ENCODE measurements at places on chromosomes 6 and 20. TPM values are rescaled to one million over a fixed set of nuclear protein-coding genes. Genes with fewer than 3 reads are reported as not detected.

Gene ROS1
- total RNA-seq, result under 0.01 TPM

Gene PHACTR1
- total RNA-seq, result 40.7 TPM

DNA sequence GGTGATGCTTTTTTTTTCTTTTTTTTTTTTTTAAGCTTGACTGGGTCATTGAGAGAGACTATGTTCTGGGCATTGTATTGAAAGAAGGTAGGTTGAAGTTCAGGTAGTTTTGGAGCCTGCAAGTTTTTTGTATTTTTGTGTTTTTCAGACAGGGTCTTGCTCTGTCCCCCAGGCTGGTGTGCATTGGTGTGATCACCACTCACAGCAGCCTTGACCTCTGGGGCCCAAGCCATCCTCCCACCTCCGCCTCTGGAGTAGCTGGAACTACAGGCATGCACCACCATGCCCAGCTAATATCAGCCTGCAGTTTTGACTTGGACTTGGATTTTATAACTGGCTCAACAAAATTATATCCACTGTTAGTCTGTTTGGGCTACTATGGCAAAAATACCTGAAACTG is 31.7 kb upstream of the TFAP2A start:
- no peak for DNase-seq

DNA sequence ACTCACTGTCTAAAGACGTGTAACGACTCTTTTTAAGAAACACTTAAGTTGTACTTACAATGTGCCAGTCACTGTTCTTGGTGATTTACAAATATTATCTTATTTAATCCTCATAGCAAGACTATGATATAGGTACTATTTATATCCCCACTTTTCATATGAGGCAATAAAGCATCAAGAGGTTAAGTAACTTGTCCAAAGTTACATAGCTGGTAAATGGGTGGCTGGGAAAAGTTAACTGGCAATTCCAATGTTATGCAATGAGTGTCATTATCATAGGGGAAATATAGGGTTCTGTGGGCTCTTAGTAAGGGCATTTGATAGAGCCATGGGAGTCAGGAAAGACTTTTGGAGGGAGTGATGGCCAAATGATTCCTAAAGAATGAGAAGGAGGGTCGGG is 21.4 kb upstream of the RIPOR2 start:
- DNase-seq, result no peak
